ENCODE measurements at places on chromosomes 16 and 17.

DNA sequence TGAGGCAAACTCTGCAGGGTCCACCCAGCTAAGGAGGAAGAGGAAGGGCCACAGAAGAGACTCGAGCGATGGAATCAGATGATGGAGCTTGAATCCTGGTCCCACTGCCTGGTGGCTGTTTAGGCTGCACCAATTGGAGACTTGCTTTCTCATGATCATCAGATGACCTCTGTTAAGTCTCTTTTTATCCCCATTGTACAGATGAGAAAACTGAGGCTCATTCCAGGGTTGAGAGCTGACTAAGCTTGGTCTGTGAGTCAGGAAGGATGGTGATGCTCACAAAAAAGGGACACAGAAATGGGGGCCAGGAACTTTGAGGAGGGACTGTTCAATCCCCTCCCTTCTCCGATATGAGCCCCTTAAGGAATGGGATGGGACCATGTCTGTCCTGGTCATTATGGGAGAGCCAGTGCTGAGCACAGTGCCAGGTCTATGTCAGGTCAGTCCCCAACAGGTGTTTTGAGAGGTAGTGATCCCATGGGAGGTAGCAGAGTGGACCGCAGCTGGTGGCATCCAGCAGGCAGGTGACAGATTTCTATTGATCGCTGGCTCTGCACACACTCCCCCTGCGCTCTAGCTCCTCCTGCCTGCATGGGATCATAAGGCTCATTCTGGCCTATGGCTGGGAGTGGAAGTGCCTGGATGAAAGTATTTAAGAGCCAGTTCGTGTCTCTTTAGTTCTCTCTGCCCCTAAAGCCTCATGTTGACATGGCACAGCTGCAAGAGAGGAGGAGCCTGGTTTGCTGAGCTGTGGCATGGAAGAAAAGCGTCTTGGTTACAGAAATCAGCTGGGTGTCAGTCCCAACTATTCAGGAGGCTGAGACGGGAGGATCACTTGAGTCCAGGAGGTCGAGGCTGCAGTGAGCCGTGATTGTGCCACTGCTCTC is 27.2 kb downstream of the SNX20 start:
- no peak for DNase-seq

- DNase-seq: no peak
These were observed 116.1 kb downstream of the METRNL start for GRCh38 chr17:83195330-83196023.

DNA sequence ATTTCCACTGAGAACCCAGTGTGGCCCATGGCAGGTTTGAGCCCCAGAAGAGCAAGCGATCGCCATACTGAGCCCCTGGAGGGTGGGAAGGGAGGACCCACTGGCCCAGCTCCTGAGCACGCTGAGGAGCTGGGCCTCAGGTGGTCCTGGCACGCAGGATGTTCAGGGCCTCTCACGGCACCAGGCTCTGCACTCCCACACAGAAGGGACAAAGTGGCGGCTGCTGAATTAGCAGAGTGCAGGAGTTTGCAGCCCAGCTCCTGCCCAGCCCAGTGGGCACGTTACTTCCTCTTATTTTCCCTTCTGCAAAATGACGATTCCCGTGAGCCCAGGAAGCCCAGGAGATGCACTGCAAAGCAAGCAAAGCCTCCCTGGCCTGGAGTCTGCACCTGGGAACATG is 42.3 kb upstream of the MTSS2 start:
- DNase-seq: no peak

- DNase-seq: no peak
These were observed 29.1 kb upstream of the IRX6 start for GRCh38 chr16:55294931-55295342.

DNA sequence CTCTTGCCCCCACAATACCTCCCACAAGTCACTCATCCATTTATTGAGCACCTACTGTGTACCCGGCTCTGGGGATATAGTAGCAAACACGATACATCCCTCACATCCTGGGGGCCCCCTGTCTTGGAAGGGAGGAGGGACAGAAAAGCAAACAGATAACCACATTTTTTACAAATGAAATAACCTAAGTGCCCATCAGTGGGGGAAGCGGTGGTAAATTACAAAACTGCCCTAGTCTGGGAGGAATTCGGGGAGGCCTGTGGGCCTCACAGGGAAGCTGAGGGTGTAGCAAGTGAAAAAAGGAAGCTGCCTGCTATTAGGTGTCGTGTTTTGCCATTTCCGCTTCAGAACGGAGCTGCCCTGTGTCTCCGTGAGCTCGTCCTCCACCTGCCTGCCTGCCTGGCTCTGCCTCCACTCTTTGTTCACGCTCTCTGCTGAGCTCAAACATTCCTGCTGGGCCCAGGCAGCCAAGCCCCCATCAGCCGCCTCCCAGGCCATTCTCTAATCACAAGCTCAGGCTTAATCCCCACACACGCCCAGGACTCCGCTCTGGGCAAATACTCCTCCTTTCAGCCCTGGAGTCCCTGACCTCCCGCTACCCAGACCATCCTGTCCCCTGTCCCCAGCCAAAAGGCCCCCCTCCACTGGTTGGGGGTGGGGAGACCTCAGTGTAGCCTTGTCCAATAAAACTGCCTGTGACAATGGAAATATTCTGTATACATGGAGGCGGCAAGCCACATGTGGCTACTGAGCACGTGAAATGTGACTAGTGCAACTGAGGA is 10.2 kb upstream of the SEC14L5 start:
- no peak for DNase-seq
